SJSA1 (cell line): ENCODE measurements at places on chromosomes 3 and 15.

- DNase-seq = peak; percentile 63
Observed at GRCh38 chr3:112640276-112640929, 540 bp downstream of the CCDC80 start.

GRCh38 chr3:151082880-151083838, 2.3 kb upstream of the MED12L start:
- no peak for DNase-seq

GRCh38 chr3:19596408-19596807, 337.6 kb downstream of the EFHB start:
- DNase-seq = no peak

- DNase-seq = no peak
Observed at GRCh38 chr15:57635300-57635909, 43.7 kb downstream of the MYZAP start.

DNA sequence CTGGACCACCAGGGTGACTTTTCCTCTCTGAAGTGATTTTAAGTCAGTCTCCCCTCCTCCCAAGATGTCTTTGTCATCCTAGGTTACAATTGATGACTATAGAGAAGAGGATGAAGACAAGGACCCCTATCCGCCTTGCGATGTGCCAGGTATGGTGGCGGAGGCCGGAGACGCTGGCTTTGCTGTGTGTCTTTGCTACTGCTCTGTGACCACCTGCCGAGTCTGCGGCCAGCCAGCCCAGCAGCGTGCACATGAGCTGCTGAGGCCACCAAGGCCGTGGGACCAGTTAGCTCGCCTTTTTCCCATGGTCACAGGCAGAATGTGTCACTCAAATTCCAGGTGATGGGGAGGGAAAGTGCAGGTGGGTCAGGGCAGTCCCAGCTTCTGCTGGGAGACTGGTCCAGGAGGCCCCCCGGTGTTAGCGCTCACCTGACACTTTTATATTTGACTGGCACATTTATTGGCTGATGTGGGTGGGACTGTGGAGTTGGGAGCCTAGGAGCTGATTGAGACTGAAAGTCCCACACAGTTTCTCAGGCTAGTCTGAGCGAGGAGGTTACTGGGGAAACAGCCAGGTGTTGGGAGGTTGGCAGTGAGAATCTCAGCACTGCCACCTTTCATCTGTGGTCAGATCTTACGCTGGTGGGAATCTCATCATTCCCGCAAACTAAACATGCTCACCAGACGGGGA, 114.1 kb downstream of the CHDH start:
- DNase-seq = no peak

- DNase-seq = no peak
Observed at GRCh38 chr15:58453931-58454793, 22.4 kb downstream of the LIPC start.

- no peak for DNase-seq
Observed at GRCh38 chr15:94749811-94750617, 518.7 kb downstream of the MCTP2 start.

DNA sequence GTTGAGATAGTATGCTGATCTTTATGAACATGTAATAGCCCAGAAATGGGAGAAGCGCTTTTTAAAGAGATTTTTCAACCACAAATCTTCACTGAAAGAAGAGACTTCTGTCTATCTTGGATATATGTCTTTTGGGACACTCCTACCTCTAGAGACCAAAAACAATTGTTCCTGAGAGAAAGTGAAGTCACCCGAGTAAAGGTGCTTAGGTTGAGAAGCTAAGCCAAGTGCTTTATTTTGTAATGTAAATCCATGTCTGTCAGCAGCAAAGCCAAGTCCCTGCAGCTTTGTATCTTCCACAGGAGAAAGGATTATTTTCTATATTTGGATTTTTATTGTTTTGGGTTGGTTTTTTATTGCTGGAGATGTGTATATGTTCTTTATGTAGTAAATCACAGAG, 32.1 kb upstream of the B3GALNT1 start:
- no peak for DNase-seq

DNA sequence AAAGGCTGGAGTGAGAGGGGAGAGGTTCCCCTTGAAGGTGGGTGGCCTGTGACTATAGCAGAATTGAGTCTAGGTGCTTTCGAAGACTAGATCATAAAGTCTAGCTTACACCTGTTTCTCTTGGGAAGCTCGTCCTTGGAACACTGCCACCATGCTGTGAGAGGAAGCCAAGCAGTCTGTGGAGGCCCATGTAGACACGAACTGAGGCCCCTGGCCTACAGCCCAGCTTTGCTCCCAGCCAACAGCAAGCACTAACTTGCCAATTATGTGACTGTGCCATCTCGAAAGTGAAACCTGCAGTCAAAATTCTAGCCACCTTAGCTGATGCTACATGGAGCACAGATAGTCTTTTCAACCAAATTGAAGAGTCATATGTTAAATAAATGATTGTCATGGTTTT, 190.5 kb upstream of the NECTIN3 start:
- DNase-seq = no peak

DNA sequence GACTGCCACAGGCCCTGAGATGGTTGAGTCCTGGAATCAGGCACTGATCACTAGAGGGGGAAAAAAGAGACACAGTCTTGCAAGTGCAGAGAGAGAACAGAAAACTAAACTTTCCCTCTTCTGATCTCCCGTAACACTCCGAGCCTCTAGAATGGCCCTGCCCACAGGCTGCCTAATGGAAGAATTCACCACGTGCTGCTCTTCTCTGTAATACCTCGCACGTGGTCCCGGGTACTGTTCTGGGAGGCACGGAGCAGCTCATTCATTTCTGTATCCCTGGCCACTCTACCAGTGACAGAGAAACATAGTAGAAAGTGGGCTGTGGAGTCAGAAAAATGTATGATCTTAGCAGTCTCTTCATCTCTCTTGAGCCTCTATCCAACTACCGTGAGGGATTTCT, 30.4 kb downstream of the VGLL4 start:
- no peak for DNase-seq

- DNase-seq = no peak
Observed at GRCh38 chr15:59399465-59400102, 26.9 kb upstream of the MYO1E start.

- peak; percentile 55 for DNase-seq
Observed at GRCh38 chr3:141477224-141477623, 9.6 kb upstream of the RASA2 start.

- no peak for DNase-seq
Observed at GRCh38 chr3:69290430-69290829, 95.5 kb downstream of the FRMD4B start.

DNA sequence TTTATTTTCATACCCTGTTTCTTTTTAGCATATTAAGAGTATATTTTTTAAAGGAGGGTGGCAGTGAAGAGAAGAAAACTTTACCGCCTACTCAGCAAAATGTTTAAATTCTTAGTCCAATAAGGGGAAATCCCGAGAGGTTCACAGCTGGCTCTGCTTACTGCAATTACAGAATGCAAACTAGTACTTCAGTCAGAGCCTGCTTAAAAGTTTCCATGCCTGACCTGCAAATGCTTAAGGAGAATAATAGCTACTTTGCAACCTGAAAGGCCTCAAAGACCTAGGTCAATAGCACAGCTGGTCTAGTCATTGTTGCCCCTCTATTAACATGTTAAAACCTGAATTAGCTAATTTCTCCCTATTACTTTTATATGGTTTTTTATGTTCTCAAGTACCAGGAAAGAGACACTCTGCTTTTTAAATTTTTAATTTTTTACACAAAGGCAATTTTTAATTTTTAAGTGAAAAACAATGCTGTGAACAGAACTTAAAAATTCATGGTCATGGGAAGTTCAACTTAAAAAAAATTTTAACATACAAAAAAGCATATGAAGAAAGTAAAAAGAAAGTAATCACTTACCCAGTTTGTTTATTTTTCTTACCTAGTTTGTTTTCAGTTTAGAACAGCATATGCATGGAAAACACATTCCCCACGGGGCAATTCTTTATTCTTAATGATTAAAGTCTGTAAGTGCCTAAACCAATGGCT, 79.2 kb downstream of the P3H2 start:
- no peak for DNase-seq

DNA sequence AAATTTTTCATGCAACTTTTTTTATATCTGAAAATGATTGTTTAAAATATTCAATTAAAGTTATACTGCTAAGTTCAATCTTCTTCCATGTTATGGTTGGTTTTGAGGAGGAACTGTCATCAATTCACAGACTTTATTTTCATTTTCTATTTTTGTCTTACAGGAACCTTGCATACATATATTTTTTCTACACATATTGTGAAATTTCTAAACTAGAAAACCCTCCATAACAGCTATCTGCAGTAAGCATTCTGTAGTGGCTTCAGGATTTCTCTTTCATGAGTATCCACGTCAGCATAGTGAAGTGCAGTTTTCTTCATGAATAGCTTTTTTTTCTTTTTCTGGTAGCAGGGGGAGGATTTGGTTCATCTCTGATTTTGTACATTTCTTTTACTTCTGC, 48.2 kb downstream of the ATR start:
- DNase-seq = no peak

GRCh38 chr3:114660124-114660523, 366.3 kb downstream of the TIGIT start:
- no peak for DNase-seq

DNA sequence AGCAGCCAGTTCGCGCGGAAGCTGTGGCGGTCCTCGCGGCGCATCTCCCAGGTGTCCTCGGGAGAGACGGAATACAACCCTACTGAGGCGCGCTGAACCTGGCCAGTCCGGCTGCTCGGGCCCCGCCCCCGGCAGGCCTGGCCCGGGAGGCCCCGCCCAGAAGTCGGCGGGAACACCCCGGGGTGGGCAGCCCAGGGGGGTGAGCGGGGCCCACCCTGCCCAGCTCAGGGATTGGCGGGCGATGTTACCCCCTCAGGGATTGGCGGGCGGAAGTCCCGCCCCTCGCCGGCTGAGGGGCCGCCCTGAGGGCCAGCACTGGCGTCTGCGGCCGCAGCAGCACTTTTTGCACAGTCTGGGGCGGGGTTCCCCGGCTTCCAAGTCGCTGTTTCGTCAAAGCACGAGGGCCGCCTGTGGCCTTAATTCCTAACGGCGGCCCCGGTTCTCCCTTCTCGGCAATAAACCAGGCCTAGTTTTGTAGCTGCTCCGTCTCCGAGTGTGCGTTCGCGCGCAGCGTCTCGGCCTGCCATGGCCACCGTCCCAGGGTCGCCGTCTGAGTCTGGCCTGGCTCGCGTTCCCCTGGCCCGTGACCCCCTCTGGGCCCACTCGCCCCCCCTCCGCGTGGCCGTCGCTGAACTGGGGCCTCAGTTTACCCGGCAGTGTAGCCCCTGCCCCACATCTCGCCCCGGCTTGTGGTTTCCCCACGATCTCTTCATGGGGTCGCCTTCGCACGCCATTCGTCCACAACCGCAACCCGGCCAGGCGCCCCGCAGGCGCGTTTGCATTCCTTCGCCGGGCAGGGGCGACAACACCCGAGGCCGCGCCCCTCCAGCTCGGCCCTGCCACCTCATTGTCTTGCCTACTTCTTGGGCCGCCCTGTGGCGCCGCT, 30.0 kb downstream of the NBEAL2 start:
- DNase-seq = peak; percentile 90

GRCh38 chr15:72782274-72783003, 1.1 kb downstream of the ADPGK start:
- DNase-seq = no peak

DNA sequence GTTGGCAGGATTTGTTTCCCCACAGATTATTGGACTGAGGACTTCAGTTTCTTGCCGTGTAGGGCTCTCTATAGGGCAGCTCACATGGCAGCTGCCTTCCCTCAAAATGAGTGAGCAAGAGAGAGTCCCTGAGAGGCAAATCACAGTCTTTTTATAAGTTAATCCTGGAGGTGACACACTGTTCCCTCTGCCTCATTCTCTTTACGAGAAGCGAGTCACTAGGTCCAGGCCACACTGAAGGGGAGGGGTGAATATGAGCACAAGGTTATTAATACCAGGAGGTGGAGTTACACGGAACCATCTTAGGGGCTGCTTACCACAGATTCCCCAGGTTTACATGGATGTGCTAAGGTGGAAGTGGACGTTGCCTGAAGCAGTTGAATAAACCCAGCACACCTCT, 77.0 kb downstream of the LPP start:
- no peak for DNase-seq

DNA sequence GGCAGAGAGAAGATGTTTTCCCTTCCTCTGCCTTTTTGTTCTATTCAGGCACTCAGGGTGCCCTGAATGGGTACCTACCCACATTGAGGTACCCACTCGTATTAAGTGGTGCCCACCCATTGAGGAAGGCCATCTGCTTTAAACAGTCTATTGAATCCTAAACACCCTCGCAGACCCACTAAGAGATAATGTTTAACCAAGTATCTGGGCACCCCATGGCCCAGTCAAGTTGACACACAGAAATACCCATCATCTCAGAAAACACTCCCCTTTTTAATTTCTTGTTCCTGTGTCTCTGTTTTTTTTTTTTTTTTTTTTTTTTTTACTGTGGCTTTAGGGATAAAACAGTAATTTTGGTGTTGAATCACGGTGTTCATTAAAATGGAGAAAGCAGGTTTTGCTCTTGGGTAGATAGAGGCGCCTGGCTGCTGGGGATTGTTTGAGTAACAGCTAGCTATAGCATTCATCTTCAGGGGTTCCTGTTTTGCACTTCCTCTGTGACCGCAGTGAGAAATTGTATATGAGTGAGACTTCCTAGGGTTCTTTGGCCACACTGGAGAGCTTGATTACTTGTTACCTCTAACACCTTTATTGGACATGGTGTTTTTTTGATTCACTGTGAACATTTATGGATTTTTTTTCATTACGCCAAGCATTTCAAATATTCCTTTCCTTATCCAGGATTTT, 259.1 kb downstream of the PTPRG start:
- no peak for DNase-seq

DNA sequence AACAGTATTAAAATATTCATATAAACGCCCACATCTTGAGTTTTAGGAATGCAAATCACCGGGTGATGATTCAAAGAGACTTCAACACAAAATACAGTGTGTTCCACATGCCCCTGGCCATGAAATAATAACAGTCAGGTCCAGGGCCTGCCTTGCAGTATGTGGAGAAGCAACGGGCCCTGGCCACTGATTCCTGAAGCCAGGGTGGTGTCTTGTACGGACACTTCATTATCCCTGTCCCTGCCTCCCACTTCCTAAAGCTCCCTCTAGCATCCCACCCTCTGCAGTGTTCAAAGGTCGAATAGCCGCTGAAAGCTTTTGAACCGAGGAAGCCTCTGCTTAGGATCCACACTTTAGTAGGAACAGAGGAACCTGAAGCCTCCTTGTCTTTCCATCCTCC, 50.4 kb upstream of the PCSK6 start:
- no peak for DNase-seq

DNA sequence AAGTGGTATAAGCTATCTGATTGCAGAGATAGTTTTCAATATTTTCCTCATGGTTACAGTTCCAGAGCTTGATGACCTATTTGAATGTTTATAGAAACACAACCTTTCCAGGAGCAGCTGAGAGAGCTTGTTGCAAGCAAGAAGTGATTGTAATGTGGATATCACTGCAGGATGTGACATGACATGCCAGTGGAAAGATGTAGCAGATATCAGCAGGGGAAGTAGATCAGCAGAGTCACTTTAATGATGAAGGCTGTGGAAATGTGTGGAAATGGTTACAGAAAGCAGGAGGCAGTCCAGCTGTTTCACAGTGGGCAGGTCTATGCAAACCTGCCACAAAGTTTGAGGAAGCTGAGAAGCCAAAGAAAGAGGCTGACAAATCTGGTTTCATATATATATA, 21.0 kb downstream of the TMEM158 start:
- no peak for DNase-seq

- no peak for DNase-seq
Observed at GRCh38 chr3:171485338-171485737, 25.1 kb upstream of the TNIK start.
